GM23338 (cell line): ENCODE measurements at places on chromosomes 11 and 22. TPM values are rescaled to one million over a fixed set of nuclear protein-coding genes. Genes with fewer than 3 reads are reported as not detected.

DNA sequence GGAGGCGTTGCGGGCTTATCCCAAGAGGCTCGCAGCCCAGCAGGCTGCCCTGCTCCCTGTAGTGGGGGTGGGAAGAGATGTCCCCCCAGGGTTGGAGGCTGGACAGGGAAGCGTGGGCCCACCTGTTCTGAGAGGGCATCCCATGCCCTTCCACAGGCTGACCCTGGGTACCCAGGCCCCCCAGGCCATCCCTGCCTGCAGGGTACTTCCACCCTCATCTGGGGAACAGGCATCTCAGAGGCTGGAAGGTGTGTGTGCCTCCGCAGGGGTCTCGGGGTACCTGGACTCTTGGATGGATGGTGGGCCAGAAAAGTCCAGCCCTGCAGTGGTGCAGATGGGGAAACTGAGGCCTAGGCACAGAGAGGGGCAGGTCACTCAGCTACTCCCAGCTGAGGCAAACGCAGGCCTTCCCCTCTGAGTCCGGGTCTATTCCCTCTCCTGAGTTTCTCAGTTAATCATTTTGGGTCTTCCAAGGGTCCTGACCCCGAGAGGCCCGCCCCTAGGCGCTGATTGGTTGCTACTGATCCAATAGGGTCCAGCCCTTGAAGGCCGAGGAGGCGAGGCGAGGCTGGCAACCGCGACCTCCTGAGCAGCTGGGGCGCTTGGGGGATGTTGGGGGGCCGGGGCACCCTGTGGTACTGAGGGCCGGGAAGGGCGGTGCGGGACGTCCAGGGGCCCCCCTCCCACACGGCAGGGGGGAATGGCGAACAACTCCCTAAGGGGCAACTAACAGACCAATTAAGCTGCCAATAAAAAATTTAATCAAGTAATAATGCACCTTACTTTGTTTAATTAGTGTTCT, 23.8 kb downstream of the FLRT1 start:
- no peaks in the 10 kb centered on the region for H3K36me3 ChIP-seq
- H3K4me1 ChIP-seq: peaks cover 4% of the 10 kb centered on the region; the same call in 1 of the 2 replicates
- no peak overlapping the region for H3K27ac ChIP-seq
- H3K4me3 ChIP-seq: peak overlapping the region; percentile 74
- peak; percentile 74 for DNase-seq

- H3K27ac ChIP-seq: no peak overlapping the region
- DNase-seq: no peak
- H3K4me3 ChIP-seq: no peak overlapping the region
- no peaks in the 10 kb centered on the region for H3K27me3 ChIP-seq
- H3K36me3 ChIP-seq: no peaks in the 10 kb centered on the region
Measured at GRCh38 chr11:128326791-128327190, 260.6 kb downstream of the ETS1 start.

BACE1 gene
- total RNA-seq: 7.2 and 9.2 TPM in 2 replicates

DNA sequence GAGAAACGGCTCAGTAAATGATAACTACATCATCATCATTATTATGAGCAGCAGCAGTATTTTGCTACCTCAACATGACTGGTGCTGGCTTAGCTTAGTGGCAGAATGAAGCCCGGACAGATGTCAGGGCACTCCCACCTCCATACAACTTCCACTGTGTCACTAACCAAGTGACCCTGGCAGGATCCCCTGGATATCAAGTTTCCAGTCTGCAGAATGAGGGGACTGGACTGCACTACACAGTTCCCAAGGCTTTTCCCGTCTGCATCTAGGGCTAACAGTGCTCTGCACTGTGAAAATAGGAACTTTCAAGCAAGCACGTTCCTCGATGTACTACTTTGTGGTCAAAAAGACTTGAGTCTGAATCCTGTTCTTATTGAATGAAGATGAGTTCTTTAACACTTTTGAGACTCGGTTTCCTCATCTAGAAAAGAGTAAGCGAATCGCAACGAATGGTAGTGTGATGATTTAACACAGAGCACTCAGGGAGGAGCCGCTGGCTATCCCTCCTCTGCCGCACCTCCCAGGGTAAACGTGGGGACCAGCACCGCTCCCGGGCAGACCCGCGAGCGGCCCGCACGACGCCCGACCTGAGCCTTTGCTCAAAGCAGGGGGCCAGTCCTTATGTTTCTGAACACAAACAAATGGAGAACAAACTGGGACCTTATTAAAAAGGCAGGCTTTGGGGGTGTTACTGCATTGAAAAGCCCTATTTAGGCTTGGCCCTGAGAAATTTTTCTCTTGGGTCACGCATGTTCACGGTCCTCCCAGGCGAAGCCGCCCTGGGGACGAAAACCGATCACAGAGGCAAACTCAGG, 910 bp downstream of the CLTCL1 start:
- H3K4me3 ChIP-seq: peak overlapping the region; percentile 90
- peak; percentile 33 for DNase-seq
- H3K36me3 ChIP-seq: no peaks in the 10 kb centered on the region
- peaks cover 42% of the 10 kb centered on the region for H3K4me1 ChIP-seq
- peaks cover 16% of the 10 kb centered on the region for H3K27me3 ChIP-seq

DNA sequence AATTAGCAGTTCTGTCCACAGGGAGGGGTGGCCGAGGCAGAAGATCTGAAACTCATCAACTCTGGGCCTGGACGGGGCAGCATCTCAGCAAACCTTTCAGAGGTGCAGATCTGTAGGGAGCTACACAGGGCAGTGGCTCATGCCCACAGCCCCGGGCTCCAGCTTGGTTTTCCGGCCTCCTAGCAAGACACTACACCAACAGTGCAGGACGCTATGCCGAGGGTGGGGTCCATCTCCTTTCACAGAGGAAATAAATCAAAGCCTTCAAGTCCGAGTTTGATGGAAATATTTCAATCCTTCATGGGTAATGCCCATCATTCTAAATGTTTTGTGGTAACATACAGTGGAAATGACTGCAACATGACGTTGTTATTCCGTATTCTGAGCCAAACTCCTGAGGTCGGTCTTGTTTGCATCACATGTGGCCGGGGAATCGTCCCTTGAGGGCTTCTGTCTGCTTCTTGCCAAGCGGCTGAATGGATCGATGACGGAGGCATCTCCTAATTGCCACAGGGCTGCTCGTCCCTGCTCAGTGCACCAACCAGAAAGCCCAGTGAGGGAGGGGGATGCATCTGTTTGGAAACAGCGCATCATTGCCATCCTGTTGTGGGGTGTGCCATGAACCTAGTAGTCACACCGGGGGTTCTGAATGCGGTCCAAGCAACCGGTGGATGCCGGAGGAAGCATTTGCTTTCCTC, 30.0 kb downstream of the LINC01488 start:
- H3K36me3 ChIP-seq: no peaks in the 10 kb centered on the region
- no peaks in the 10 kb centered on the region for H3K4me1 ChIP-seq
- no peak overlapping the region for H3K4me3 ChIP-seq
- no peaks in the 10 kb centered on the region for H3K27me3 ChIP-seq

SMC1B gene
- total RNA-seq: not detected in 2 replicates

DNA sequence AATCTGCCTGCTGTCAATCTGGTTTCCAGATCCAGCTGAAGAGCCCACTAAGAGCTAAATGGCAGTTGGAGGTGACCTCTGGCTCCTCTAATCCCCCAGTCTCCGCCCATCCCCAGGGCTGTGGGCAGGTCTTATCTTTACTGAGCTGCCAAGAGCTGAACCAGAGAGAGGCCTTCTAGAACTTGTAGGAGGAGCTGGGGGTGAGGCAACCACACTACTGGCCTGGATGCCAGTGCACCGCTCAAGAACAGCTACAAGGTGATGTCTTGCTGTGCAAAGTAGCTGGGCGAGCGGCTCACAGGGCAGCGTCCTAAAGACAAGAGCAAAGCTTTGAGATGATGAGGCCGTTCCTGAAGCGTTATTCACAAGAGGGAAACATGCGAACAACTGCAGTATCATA, 374.6 kb downstream of the CTTN start:
- no peaks in the 10 kb centered on the region for H3K36me3 ChIP-seq
- peak; percentile 37 for DNase-seq
- H3K4me3 ChIP-seq: no peak overlapping the region
- H3K27ac ChIP-seq: no peak overlapping the region
- no peaks in the 10 kb centered on the region for H3K27me3 ChIP-seq

MB gene
- not detected in 2 replicates for total RNA-seq

DNA sequence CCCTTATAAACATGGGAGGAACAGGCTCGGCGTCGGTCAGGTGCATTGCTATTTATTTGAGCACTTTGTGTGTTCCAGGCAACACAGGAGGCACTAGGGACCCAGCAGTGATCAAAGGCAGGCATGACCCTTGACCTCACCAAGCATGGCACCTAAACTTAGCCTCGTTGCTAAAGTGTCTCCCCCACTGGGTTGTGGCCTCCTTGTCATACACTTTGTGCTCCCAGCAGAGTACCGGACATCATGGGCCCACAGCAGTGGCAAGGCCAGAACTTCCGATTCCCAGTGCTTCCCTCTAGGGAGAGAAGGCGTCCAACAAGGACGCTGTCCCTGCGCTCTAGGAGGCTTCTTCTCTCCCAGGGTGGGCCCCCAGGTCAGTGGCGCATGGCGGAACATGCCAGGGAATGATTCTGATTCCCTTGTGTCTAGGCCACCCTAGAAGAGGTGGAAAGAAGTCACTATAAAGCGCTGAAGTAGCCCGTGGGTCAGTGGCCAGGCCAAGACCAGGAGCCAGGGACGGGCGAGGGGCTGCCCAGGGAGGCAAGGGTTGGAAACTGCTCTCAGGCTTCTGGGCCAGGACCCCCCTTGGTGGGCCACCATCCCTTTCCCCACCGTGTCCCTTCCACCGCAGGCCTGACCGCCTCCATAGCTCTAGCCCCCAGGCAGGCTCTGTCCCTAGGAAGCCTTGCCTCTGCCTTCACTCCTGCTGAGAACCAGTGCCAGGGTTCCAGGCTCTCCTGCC, 19.7 kb downstream of the TOM1 start:
- peaks cover 2% of the 10 kb centered on the region; the same call in 1 of the 2 replicates for H3K4me1 ChIP-seq
- no peaks in the 10 kb centered on the region for H3K36me3 ChIP-seq
- no peak overlapping the region for H3K27ac ChIP-seq
- H3K27me3 ChIP-seq: no peaks in the 10 kb centered on the region

- no peaks in the 10 kb centered on the region for H3K27me3 ChIP-seq
- H3K4me3 ChIP-seq: no peak overlapping the region
- no peaks in the 10 kb centered on the region for H3K36me3 ChIP-seq
- no peak for DNase-seq
- no peak overlapping the region for H3K27ac ChIP-seq
Measured at GRCh38 chr22:46982635-46983034, 220.2 kb downstream of the TBC1D22A start.

DNA sequence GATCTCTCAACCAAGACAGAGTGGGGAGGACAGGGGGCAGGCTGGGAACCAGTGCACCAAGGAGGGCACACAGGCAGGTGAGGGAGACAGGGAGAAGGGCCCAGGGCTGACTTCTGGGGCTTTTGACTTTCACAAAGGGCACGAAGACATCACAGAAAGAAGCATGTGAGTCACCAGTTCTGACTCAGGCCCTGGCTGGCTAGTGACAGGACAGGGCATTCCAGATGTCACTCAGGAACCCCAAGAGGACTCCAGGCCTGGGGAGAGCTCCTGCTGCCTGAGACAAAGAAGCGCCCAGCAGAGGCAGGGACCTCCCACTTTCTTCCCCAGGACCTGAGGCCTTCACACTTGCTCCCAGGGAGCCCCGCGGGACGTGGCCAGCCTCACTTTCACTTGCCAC, 497.2 kb downstream of the BUD13 start:
- H3K4me1 ChIP-seq: no peaks in the 10 kb centered on the region
- no peaks in the 10 kb centered on the region for H3K36me3 ChIP-seq
- DNase-seq: no peak
- no peaks in the 10 kb centered on the region for H3K27me3 ChIP-seq

SLN gene
- not detected in 2 replicates for total RNA-seq
